Activated CD8-positive, alpha-beta memory T cell treated with anti-CD3 and anti-CD28 coated beads for 1 hour (primary cell): ENCODE measurements at places on chromosomes 16 and 17.

GRCh38 chr16:53755026-53755910 is 51.3 kb downstream of the FTO start:
- no peak for DNase-seq

- no peak for DNase-seq
Measured at GRCh38 chr17:18371455-18371854, 6.1 kb upstream of the EVPLL start.

DNA sequence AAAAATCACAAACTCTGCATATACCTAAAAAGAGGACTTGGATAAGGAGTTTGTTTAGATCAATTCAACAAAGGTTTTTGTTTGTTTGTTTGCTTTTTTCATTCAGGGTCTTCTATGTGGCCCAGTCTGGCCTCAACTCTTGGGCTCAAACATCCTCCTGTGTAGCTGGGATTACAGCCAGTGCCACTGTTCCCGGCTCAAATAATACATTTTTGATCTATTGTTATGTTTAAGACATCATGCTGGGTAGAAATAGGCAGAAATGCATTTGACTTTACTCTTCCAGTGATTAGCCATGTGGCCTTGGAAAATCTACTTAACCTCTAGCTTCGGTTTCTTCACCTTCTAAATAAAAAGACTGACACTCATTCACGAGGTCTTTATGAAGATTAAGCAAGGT is 11.5 kb downstream of the MAP2K6 start:
- DNase-seq, result no peak

DNA sequence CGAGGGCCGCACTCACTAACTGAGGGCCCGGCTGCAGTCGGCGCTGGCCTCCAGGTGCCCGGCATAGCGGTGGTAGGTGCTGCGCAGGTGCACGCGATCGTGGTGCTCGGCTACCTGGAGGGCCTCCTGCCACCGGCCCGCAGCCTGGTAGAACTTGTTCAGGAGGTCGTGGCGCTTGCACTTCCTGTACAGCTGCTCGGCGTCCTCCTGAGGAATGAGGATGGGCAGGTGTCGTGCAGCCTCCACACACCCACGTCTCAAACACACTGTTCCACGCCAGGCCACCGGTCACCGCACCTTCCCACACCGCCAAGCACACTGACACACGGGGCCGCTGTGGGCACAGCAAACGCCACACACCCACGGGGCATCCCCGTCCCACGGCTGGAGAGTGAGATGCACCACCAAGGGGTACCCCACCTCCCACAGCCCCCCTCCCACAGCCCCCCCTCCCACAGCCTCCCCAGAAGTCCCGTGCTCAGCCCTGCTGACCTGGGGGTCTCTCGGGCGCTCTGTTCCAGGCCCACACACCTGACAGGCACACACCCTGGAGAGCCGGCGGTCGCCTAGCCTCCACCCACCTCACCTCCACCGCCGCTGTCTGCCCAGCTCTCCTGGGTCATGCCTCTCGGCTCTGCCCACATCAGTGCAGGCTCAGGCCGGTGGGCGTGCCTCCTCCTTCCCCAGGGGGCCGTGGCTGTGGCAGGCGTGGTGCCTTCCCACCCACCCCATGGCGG is 7.4 kb upstream of the TMEM204 start:
- DNase-seq, result no peak
